NCI-H510A treated with DMSO at 0.1 percent for 48 hours (cell line): ENCODE measurements at places on chromosomes 3 and 15.

- DNase-seq = no peak
These were observed 43.1 kb downstream of the LRCH3 start for GRCh38 chr3:197833930-197834715.

DNA sequence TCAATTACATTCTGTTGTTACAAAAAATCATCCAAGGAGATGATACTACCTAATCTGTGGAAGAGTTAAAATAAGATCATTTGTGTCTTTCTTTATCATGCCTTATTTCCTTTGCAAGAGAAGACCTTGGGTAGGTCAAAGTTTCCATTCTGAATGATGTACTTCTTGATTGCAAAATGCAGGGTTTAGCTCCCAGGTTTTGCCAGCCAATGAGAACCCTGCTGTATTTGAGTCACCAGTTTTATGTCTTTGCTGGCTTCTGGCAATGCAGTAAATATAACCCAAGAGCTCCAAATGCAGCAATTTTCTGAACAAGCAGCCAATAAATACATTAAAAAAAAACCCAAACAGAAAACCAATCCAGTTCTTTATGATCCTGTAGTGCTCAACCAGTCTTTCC, 204.9 kb downstream of the CADPS start:
- DNase-seq = no peak

- no peak for DNase-seq
These were observed 198.0 kb upstream of the NR2E3 start for GRCh38 chr15:71612397-71612722.

DNA sequence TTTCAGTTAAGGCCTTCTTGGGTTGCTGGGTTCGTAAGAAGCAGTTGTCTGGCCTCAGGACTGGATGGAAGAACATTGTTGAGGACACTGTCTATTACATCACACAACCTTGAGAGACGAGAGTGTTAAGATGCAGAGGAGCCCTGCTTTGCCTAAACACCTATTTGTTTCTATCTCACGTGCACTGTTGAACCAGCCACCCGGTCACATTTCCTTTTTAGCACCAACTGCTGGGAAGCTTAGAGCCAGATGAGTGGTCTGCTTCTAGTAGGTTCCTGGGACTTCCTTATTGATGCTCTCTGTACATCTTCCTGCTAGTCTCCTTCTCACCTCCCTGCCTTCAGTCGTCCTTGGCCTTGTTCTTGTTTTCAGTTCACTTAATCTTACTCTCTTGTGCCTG, 22.3 kb downstream of the CAND2 start:
- no peak for DNase-seq

GRCh38 chr15:69804786-69805185, 292.9 kb downstream of the TLE3 start:
- DNase-seq = no peak

DNA sequence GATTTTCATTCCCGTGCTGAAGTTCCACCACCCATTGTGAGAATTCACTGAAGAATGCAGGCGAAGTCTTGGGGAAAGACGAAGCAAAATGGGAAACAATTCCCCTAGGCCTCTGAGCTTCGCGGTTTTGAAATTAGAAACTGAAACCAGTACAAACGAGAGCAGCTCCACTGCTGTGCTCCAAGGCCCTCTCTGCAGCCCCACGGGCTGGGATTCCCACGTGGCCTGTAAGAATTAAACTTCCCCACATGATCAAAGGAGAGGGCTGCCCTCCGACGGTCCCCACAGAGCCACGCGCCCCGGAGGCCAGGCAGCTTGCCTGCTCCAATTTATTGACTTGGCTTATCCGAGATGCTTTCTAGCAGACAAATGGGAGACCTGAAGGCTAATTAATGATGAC, 144.0 kb downstream of the GREM1 start:
- DNase-seq = no peak

DNA sequence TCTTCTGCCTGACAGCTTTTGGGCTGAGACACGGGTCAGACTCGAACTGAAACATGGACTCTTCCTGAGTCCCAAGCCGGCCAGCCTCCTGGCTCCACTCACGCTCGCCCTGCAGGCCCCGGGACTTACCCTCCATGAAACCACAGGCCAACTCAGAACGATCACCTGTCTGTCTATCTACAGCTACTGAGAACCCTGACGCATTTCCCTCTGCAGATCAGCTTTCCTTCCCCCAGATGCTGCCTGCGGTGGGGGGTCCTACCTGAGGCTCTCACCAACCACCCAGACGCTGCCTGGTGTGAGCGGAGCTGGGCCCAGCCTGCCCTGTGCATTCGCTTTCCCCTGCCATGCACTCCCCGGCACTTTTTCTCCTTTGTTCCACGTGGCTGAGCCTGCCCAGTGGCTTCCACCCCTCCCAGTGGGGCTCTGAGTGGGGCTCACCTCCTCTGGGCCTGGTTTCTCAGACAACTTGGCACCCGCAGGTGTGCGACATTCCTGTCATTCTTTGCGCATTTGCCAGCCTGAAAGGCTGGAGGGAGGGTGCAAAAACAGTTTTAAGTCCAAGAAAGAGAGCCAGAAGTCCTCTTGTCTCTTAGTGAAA, 60.2 kb downstream of the PLXNA1 start:
- DNase-seq = no peak
